CD4-positive, alpha-beta T cell treated with Interleukin-17A for 4 hours (primary cell): ENCODE measurements at places on chromosomes 11 and 22.

GRCh38 chr11:2511421-2512369, 66.9 kb downstream of the KCNQ1 start:
- DNase-seq, result no peak

- DNase-seq, result no peak
These were observed 582.9 kb downstream of the INSC start for GRCh38 chr11:15697437-15698236.

DNA sequence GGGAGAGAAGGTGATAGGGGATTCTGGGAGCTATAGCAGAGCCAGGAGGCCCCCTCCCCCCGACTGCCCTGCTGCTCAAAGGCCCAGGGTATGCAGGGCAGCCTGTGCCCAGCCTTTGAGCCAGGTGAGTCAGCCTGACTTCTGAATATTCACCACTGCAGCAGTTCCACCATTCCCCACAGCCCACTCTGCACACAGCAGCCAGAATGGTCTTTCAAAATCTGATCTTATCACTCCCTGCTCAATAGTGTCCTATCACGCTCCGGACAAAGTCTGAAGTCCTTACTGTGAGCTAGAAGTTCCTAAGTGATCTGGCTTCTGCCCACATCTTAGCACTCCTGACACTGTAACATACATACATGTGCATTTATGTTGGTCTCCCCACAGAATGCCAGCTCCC, 111.7 kb downstream of the BUD13 start:
- DNase-seq, result no peak

- no peak for DNase-seq
These were observed 3.9 kb downstream of the LRRC10B start for GRCh38 chr11:61512435-61512834.

DNA sequence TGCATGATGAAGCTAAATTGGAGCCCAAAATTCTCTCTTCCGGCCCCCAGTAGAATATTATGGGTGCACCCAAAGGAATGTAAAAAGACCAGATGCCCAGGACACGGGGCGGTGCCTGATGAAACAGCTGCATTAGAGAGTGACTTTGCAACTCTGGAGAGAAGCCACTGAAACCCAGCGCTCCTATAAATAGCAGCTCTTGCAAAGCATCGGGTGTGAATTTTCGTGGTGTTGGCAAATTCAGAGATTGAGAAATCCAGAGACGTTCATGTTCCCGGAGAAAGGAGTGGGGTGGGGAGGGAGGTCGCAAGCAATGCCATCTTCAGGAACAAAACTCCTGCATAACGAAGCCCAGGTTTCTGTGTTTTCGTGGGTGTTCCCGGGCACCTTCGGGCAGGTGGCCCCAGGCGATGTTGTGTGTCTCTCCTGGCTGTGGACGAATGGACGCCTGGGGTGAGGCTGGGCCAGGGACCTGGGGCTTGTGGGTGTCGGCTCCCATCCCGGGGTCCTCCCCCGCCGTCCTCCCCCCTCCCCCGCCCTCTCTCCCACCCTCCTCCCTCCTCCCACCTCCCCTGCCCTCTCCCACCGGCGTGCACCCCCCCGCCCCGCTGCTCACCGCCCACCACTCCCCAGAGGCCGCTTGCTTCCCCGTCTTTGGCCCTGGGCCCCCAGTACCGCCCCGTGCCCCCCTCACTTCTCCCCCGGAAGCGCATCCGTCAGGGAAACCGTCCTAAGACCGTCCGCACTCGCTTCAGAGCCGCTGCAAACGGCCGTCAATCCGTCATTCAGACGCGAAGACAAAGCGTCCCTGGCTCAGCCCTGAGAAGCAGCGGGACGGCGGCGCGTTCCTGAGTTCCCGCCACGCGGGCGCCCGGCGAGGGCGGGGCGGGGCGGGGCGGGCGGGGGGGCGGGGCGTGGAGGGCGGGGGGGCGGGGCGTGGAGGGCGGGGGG, 26.7 kb upstream of the TOLLIP start:
- peak; percentile 68 for DNase-seq

- DNase-seq, result peak; percentile 62
These were observed 11.5 kb upstream of the RAB39A start for GRCh38 chr11:107916671-107917241.

DNA sequence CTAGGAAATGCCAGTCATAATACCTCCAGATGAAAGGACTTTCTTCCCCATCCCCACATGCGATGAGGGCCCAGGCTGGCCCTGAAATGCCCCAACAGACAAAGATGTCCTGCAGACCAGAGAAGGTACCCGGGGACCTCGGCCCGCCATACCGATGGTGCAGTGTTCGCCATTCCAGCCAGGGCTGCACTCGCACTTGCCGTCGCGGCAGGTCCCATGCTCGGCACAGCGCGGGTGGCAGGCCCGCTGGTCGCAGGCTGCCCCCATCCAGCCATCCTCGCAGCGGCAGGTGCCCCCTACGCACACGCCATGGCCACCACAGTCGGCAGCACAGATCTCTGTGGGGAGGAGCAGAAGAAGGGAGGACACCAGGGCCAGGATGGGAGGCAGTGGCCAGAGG, 212.1 kb upstream of the NARS2 start:
- DNase-seq, result no peak

- DNase-seq, result no peak
These were observed 86.5 kb upstream of the SHANK2 start for GRCh38 chr11:71338801-71339395.

- DNase-seq, result no peak
These were observed 21.8 kb upstream of the SLC5A12 start for GRCh38 chr11:26743622-26744021.

DNA sequence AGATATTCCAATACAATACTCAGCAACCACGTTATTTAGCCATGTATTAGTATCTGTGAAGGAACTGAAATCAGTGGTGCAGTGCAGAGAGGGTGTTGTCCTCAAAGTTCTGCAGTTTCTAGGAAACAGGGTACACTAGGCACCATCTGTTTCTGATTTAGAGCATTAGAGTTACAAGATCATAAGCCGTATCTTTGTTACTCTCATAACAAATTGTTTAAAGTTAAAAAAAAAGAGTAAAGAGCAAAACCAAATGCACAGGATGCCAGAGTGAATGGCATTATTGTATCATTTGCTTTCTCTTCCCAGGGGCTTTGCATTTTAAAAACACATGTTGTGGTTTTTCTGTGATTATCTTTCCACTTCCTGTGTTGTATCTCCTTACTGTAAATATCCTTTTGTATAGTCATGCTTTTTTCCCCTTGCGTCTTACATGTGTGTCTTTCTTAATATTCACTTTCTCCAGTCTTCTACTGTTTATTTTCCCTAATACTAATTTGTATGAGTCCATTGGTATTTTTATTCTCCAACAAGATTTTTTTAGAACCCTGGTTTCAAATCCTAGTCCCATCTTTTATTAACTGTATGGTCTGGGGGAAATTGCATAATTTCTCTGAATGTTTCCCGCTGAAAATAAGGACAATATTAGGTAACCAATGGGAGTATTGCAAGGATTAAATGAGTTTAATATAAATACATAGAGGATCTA, 15.2 kb upstream of the NUP160 start:
- no peak for DNase-seq

- DNase-seq, result no peak
These were observed 18.1 kb downstream of the IL17REL start for GRCh38 chr22:49994361-49995040.

- DNase-seq, result no peak
These were observed 55.3 kb downstream of the ZNF143 start for GRCh38 chr11:9516113-9516512.

GRCh38 chr22:40404251-40405177, 34.1 kb downstream of the SGSM3 start:
- no peak for DNase-seq

DNA sequence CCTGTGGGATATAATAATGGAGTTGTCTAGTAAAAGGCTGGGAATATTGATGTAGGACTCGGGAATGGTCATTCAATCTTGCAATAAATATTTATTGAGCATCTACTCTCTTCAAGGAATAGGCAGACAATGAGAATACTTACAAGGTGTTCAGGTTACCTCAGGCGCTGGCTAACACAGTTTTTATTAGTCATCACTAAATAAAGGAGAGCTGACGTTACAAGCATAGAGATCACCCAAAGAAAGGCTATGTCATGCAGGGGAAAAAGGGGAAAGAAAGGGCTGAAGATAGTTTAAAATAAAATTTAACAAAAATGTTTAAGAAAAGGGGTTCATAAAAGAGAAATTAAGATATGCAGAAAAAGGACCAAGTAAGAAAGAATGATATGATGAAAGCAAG, 15.8 kb upstream of the CTSC start:
- DNase-seq, result no peak

GRCh38 chr22:19693981-19694670, 20.2 kb upstream of the SEPTIN5 start:
- DNase-seq, result no peak

DNA sequence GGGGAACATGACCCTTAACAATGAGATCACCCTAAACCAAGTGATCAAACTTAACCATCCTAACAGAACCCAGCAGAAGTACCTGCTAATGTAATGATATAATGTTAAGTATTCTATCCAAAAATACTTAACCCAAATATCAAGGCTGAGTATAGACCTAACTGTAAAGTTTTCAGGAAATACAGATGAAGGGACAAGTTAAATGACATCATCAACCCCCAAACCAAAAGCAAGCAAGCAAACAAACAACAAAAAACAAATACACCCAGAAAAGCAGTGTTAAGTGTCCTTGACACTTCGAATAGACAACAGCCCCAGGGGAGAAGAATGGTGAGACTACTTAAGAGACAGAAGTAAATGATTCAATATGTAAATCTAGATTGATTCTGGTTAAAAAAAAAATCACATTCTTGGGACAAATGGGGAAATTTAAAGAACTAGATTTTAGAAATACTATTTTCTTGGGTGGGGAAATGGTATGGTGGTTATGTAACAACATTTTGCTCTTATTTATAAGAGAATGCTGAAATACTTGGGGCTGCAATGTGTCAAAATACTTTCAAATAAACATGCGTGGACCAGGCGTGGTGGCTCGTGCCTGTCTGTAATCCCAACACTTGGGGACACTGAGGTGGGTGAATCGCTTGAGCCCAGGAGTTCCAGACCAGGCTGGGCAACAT, 2.5 kb downstream of the CSTF3 start:
- DNase-seq, result no peak

GRCh38 chr11:117121176-117121575, 22.9 kb upstream of the PAFAH1B2 start:
- no peak for DNase-seq

DNA sequence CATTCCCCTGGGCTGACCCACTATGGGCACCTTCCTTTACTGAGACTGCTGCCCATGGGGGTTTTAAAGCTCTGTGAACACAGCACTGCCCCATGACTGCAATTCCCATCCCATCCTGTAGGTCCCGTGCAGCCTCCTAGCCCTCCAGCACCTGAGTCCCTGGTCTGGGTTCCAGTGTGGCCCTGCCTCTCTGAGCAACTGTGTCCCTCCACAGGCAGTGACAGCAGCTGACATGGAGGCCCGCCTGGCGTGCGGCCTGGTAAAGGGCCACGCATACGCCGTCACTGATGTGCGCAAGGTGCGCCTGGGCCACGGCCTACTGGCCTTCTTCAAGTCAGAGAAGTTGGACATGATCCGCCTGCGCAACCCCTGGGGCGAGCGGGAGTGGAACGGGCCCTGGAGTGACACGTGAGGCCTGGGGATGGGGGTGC, 12.6 kb downstream of the OMP start:
- DNase-seq, result no peak

- no peak for DNase-seq
These were observed 5.3 kb upstream of the MRGPRG start for GRCh38 chr11:3223932-3224381.

DNA sequence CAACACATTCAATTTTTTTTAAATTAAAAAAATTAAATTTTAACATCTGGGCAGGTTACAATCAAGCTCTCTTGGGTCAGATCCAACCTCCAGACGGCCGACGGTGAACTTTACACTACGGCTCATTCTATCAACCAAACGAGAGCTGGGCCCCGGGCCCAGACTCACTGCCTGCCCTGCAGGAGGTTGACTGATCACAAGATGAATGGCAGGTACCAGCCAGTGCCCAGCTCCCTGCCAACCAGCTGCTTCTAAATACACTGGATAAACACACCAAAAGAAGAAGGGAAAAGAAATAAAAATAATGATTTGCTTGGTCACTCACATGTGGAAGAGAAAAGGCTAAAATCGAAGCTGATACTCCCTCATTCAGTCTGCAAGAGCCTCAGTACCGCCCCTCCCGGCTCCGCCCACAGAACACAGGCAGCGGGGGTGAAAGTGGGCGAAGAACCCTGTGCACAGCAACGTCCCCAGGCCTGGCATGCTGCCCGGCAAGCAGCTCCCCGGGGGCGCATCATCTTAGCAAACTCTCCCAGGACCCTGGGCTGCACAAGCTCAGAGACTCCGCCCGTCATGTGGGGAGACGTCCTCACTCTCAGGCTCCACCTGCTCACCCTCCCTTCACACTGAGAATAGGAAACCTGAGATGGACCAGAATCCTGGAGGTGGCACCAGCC, 303.4 kb downstream of the SHANK2 start:
- DNase-seq, result no peak

GRCh38 chr11:2100361-2101170, 38.6 kb downstream of the IGF2 start:
- peak; percentile 44 for DNase-seq

- no peak for DNase-seq
These were observed 1.6 kb downstream of the SMIM38 start for GRCh38 chr11:69157156-69157821.

- peak; percentile 55 for DNase-seq
These were observed 23.4 kb downstream of the TPBGL start for GRCh38 chr11:75263944-75264349.

GRCh38 chr22:35257321-35258190, at the start of gene HMGXB4:
Gene HMGXB4, plus strand, starts transcription at chr22:35257493. Its CDS starts 4,898 bp downstream, at chr22:35262391.
- DNase-seq, result peak; percentile 89

- DNase-seq, result no peak
These were observed 260.0 kb downstream of the SOX6 start for GRCh38 chr11:16096336-16096735.

DNA sequence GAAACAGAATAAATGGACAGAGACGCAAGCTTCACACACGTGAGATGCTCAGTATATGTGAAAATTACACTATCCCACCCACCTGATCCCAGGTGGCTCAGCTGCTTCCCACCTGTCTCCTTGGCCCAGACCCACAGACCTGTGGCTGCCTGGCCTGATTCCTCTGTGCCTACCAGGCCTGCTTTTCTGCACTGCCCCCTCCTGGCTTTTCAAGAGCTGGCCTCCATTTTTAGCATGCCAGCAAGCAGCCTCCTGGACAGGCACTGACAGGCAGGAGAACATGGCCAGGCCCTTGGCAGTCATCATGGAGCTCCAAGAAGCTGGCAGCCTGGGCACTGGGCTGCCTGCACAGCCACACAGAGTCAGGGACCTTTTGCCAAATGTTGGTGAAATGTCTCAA, 79.5 kb upstream of the HMGXB4 start:
- no peak for DNase-seq

- no peak for DNase-seq
These were observed 272.3 kb downstream of the CTTN start for GRCh38 chr11:70670676-70671034.
